ENCODE measurements at places on chromosomes 2 and 18.

DNA sequence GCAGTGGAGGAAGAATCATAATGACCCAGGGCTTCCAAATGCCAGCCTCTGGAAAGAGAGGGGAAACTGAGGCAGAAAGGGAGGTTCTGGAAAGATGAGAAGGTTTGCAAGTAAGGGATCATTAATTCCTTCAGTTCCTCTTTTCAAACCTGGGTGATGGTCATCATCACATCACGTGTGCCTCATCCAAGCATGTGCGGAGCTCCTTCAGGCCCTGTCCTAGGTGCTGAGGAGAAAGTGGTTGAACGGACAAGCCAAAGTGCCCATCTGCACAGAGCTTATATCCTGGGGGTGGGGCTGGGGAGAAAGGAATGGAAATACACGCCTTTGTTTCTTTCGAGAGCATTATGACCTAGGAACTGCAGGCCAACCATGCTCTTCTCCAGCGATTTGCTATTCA, 60.2 kb upstream of the AFF3 start:
- DNase-seq, result no peak

DNA sequence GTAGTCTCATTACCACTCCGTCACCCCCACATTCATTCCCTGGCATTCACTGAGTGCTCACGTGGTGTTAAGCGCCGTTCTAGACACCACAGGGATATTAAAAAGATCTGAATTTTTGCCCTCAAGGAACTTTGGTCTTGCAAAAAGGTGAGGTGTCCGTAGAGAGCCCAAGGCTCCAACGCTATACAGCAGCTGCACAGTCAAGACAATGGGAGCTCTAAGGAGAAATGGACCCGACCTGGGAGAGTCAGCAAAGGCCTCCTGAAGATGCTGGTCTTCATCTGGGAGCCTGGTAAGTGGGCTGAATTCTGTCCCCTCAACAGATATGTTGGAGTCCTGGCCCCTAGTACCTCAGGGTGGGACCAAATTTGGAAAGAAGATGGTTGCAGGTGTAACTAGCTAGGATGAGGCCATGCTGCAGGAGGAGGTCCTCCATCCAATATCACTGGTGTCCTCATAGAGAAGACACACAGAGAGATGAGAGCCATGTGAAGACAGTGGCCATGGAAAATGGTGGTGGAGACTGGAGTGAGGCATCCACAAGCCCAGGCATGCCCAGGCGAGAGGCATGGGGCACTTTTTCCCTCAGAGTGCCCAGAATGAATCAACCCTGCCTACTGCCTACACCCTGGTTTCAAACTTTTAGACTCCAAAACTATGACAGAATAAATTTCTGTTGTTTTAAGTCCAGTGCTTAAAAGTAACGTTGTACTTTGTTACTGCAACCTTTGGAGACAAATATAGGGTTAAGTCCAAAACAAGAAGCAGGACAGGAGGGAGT, 247.3 kb downstream of the TTC32 start:
- DNase-seq, result no peak

GRCh38 chr2:3475771-3476170, 43.6 kb downstream of the ADI1 start:
- DNase-seq, result no peak

- no peak for DNase-seq
Observed at GRCh38 chr2:58895857-58896256, 654.7 kb upstream of the FANCL start.

DNA sequence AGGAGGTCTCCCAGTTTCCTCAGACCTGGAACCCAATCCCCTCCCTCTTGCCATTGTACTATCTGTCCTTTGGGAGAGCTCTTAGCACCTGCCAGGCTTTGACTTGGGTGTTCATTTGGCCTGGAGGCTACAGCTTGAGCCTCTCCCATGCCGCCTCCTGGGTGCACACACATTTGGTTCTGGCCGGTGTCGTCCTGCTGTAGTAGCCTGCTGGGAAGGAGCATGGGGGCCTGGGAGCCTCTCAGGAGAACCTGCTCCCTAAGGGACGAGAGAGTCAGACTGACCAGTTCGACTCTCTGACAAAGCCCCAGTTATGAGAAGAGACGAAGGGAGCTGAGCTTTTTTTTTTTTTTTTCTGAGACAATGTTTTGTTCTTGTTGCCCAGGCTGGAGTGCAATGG, 7.4 kb upstream of the SFTPB start:
- DNase-seq, result no peak

- no peak for DNase-seq
Observed at GRCh38 chr18:46369323-46369722, 265.1 kb downstream of the HAUS1 start.

DNA sequence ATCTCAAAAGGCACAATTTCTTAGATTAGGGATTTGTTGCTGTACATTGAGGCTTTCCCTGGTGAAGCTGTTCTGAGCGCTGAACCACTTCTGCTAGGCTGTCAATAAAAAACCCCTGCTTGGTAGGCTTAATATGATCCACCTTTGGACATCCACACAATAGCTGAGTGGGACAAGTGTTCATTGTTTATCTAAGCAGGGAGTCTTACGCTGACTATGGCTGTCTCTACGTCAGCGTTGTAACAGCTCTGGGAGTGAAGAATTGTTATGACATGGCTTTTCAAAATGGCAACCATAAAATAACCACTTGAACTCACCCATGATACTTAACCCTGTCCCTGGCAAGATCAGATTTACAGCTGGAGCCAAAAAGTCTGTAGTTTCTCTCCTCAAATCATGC, 111.5 kb upstream of the SULT1C3 start:
- DNase-seq, result peak; percentile 82

DNA sequence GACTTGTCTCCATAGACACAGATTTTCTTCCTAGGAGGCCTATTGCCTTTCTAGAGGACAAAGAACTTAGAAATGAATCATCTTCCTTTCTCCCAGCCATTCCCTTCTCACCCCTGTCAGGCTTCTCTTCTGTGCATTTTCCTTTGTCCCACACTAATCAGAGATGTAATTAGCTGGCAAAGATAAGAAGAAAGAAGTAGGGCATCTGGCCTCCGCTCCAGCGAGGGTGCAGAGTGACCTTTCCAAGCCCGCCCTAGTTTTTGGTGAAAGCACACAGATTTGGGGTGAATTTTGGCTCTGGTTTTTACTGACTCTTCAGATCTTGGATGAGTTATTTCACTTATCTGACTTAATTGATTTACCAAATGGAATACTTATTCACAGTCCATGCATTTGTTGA, 626.5 kb downstream of the ZEB2 start:
- no peak for DNase-seq

- DNase-seq, result no peak
Observed at GRCh38 chr2:43021791-43022509, 204.5 kb downstream of the ZFP36L2 start.

DNA sequence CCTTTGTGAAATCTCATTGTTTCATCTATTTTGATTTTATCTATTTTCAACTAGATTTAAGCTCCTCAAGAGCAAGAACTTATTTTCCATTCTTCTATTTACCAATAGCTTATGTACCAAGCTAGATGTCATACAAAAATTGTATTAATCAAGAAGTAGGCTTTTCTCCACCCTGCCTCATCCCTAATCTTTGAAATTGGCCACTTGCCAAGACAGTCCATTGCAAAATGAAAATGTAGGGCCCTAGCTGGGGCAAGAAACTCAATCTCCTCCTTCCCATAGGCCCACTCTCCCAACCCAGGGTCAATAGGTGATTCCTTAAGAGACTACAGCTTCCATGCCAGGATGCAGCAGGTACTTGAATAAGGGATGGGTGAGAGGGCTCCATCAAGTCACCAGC, 39.3 kb upstream of the STPG4 start:
- no peak for DNase-seq

DNA sequence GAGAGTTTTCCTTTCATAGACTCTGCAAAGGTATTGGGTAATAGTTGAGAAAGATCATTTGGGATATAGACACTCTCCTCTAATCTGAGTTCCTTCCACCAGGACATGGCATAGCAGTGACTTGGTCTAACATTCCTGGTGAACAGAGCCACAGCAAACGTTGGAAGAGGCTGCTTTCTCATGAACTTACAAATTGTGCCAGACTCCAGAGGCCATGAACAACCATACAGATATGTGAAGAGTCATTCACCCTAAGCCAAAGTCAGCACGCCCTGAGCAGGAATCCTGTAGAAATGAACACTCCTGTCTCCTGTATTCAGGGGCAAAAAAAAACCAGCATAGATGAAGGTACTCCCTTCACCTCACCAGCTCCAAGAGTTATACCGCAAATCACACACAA, 152.8 kb downstream of the TMEM18 start:
- DNase-seq, result no peak

DNA sequence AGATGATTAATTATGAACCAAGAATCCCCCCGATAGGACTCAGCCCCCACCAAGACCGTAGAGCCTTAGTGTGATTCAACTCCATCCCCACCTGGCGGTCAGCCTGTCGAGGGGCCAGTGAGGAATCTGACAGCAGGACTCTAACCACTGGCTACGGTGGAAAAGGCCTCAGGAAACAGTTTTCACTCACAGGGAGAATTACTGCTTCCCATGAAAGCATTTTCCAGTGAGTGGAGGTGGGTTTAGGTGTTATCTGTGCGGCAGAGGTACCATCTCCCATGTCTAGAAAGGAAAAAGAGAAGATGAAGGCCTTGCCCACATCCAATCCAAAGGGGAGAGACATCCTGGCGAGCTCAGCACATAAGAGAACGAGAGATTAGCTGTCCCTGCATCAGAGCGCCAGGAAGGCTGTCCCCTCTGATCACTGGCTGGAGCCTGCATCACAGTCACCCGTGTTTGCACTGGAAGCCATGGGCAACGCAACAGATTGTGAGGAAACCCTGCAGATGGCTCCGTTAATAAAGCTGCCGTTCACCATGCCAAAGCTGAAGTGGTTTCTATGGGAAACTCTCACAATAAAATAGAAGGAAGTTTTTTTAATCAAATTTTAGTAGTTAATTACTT, 22.3 kb downstream of the COX7A2L start:
- no peak for DNase-seq

GRCh38 chr2:181073896-181074295, 93.5 kb downstream of the UBE2E3 start:
- no peak for DNase-seq

GRCh38 chr2:132547090-132547687, 122.8 kb downstream of the LYPD1 start:
- DNase-seq, result peak; percentile 84

GRCh38 chr2:232588680-232589585, 38.4 kb downstream of the EIF4E2 start:
- DNase-seq, result no peak

- peak; percentile 9 for DNase-seq
Observed at GRCh38 chr2:205706769-205707381, 24.6 kb downstream of the NRP2 start.

- no peak for DNase-seq
Observed at GRCh38 chr2:199684832-199685231, 166.2 kb downstream of the FTCDNL1 start.

GRCh38 chr2:156083763-156084493, 248.6 kb downstream of the NR4A2 start:
- DNase-seq, result no peak

- DNase-seq, result peak; percentile 64
Observed at GRCh38 chr18:57051657-57052044, 95.2 kb upstream of the BOD1L2 start.

- DNase-seq, result no peak
Observed at GRCh38 chr18:11327391-11328009, 178.1 kb upstream of the PIEZO2 start.

DNA sequence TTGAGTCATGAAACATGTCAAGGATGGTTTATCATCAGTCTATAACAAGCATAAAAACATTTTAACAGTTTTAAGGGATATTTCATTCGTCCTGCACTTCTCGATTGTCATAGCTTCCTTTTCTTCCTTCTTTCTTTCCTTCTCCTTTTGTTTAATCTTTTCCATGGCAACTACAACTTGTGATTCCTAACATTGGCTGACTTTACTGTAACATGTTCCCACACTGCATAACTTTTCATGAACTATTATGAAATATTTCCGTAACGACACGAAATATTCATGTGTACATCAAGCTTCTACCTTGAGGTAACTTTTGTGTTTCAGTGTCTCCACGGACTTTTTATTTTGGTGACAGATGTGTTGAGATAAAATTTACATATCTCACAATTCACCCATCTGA, 134.4 kb downstream of the ACTR3 start:
- no peak for DNase-seq

DNA sequence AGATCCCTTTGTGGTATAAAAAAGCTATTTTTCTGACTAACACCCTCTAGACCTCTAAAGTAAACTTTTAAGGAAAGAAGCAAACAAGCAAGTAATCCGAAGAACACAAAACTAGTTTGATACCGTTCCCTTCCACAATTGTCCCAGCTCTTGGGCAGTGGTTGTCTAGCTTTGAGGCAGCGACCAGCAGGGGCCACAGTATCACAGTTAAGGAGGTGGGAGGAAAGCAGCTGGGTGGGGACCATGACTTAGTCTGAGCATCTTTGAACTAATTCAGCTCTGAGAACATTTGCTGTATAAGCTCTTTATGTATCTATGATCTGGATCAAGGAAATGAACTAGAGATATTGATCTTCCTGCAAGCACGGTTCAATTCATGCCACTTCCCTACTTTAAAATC, 51.0 kb downstream of the SF3B1 start:
- DNase-seq, result no peak

DNA sequence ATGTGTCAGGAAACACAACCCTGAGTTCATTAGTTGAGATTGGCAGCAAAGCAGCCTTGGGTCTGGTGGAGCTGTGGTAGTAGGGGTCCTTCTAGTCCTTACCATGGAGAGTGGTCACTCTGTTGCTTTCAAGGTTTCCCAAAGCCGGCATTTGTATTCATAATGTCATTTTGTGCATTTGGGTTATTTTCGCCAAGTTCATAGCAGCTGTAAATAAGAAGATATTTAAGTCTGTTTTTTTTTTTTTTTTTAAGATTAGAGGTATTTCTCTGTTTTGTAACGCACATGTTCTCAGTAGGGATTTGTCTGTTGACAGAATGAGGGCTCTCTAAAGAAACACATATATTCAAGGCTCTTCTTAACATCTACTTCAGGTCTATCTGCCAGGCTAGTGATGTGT, 114.1 kb downstream of the PRPF40A start:
- DNase-seq, result no peak

DNA sequence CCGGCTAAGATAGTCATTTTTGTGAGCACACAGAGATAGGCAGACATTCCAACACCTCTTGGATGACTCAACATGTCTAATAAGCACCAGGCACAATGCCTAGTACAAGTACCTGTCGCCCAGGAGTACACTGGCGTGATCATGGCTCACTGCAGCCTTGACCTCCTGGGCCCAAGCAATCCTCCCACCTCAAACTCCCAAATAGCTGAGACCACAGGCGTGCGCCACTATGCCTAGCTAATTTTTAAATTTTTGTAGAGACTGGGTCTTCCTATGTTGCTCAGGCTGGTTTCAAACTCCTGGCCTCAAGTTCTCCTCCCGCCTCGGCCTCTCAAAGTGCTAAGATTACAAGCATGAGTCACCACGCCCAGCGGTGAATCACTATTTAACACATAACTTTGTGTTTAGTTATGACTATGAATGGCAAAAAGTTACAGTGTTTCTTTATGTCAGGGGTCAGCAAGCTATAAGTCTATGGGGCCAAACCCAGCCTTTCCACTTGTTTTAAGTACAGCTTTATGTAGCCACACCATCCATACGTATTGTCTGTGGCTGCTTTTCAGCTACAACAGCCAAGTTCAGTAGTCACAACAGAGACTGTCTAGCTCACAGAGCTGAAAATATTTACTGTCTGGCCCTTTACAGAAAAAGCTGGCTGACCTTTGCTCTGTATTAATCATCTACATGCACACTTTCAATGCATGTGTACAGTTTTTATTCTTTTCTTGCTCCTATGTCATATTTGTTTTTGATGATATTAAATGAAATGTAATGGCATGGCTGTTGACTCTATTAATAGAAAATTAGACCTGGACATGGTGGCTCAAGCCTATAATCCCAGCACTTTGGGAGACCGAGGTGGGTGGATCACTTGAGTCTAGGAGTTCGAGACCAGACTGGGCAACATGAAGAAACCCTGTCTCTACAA, 18.7 kb downstream of the ORC2 start:
- DNase-seq, result no peak
